ENCODE measurements at places on chromosomes 7 and 10.

DNA sequence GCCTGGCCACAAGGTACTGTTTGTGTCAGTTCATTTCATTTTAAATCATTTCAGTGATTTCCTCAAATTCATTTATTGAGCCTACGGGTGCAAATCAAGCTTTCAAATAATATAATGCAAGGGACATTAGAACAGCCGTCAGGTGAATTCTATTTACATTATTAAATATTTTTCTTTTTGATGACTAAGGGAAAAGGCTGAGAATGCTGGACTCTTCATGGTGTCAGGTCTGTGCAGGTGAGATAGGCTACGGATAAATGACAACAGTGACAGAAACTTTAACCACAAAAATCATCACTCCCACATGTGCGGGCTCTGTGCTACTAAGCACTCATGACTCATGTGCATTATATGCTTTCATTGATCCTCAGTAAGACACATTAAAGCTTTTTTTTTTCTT, 149.2 kb upstream of the ZNF716 start:
- DNase-seq: no peak

- no peak for DNase-seq
Observed at GRCh38 chr7:133155146-133155545, 73.3 kb upstream of the CHCHD3 start.

DNA sequence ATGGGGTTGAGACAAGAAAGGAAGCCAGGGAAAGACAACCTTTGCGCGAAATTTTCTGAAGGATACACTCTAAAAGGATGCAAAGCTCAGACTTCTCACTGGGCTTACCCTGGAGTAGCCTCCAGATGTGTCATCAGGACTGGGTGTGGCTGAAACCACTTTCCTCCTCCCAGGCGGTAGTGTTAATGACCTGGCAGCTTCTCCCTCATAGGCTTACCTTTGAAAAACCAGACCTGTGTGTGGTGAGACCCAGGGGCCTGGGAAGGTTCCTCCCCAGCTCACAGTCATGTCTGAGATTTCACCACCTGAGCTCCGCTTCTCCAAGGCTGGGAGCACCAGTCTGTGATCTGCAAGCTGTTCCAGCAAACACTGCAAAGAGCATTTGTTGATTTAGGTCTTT, 93.7 kb downstream of the EPC1 start:
- no peak for DNase-seq

- no peak for DNase-seq
Observed at GRCh38 chr10:13997650-13998049, 333.1 kb downstream of the FRMD4A start.

DNA sequence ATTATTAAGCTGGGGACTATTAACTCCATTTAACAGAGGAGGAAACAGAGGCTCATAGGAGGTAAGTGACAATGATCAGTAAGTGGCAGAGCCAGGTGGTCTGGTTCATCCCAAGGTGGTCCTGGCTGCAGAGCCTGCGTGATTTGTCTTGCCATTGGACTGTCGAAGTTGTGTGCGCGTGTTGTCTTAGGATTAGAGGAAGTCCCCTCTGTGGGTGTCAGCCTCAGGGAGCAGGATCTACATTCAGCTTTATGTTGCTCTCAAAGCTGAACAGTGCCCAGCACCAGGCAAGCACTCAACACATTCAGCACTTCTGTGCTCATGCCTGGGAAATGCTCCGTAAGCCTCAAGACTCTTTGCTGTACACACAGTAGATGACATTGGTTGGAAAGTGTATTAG, 139.5 kb downstream of the HERPUD2 start:
- DNase-seq: no peak

DNA sequence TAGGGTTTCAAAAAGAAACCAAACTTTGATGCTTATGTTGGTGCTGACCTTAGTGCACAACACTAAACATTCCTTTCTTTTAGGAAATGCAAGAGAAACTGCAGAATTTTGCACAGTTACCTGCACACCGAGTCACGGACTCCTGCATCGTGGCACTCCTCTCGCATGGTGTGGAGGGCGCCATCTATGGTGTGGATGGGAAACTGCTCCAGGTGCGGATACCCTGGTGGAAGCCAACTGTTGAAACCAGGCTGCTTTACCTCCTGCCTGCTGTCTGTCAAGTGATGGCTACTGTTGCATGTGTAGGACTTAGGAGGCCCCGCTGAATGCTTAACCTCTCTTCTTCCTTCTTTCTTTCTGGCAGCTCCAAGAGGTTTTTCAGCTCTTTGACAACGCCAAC, 11.7 kb downstream of the CASP2 start:
- no peak for DNase-seq

DNA sequence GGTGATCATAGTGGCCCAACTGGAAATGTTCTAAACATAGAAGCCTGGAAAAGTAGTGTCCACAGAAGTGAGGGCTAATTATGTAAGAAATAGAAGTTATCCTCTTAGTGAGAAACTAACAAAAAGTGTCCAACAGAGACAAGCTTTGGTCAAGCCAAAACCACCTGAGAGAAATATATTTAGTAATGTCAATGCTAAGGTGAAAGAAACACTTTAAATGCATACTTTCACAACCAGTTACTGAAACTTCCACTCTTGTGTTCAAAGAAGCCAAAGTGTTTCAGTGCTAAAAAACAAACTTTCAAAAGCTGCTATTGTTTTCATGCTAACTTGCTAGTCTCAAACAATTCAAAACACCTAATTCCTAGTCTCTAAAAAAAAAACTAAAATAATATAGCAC, 18.1 kb downstream of the RAB11FIP2 start:
- no peak for DNase-seq

DNA sequence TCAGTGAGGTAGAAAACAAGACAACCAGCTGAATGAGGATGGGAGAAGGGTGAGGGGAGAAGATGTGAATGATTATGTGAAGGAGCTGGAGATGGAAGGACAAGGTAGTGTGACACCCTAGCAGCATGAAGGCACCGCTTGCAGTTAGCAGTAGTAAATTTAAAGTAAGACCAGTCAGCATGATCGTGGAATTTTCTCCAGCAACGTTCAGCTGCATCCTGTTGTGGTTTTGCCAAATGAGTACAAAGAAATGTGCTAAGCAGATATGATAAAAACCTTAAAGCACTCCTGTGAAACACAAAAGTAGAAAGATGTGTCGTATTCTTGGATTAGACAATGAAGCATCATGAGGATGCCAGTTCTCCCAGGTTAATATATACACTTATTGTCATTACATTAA, 34.1 kb upstream of the IFRD1 start:
- DNase-seq: no peak

- DNase-seq: no peak
Observed at GRCh38 chr10:62826273-62826672, 10.1 kb upstream of the EGR2 start.

GRCh38 chr7:56105508-56105907, 768 bp downstream of the CHCHD2 start:
- peak; percentile 5 for DNase-seq

DNA sequence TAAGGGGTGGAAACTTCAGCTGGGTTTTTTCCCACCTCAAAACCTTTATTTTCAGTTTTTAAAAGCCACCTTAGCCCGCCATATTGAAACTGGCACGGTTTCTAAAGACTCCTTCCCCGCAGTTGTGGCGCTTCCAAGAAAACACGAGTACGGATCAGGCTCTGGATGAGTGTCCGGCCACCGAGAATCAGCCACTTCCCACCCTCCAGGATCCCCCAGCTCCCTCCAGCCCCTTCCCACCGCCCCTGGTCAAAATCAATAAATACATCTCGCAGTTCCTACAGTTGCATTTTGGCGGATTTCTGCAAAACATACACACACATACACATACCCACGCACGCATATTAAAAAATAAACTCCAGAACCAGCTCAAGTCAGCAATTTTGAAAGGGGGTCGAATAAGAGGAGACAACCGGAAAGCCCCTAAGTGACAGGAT, 1.1 kb downstream of the SFMBT2 start:
- DNase-seq: no peak
